ENCODE measurements at places on chromosomes 7 and 10.

DNA sequence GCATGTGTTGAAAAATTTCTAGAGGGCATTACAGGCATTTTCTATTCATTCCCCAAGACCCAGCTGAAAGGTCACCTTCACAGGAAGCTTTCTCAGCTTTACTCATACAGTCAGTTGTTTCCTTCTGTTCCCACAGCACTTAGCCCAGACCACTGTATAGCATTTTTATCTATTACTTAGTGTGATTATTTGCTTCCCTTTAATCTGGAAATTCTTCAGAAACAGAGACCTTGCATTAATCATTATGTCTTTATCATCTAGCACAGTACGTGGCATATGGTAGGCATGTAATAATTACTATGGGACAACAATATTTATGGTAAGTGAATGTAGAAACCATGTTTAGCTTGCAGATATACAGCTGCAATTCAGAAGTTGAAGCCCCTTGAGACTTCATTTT, 38.2 kb upstream of the CDK6 start:
- no peak for DNase-seq

DNA sequence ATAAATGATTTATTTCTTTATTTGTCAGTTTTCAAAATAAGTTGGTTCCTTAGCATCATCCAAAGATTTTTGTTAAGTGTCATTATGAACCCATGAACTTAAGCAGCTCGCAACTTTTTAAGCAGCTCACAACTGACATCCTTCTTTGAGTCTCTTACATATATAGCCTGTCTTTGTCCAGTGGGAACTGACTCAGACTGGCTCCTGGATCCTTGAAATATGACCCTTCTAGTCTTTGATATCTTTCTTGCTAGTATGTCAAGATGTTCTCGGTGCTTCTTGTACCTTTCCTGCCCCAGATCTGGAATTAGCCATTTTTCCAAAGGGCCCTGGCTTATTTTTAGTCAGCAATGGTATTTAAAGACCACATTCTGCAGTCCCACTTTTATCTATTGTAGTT, 53.9 kb upstream of the ARID5B start:
- no peak for DNase-seq

DNA sequence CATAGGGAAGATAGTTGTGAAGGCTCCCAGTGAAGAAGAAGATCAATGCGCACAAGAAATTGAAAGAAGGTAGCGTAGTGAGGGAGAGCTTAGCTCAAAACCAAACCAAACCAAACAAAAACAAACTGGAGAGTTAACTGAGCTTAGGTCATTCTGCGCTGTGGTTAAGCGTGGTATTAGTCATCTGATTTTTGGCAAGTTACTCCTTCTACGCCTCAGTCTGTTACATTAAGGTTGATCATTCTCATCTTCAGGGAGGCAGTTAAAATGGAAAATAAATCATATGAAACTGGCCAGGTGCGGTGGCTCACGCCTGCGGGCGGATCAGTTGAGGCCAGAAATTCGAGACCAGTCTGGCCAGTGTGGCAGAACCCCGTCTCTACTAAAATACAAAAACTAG, 259.7 kb downstream of the EXOC4 start:
- DNase-seq, result no peak

DNA sequence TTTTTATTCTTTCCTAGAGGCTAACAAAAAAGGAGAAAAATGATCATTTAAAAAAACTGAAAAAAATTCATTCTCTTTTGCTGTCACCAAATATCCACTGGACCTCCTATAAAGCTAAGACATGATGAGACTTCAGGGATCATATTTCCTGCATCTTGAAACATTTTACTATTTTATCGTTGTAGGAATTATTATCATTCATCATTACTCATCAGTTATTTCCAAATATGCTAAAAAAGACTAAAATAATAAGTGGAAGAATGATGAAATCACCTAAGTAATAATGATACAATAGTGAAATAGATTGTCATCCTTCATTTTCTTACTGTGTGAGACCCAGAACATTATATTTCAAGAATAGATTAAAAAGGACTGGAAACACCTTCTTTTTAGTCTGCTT, 28.3 kb downstream of the TAF3 start:
- no peak for DNase-seq

GRCh38 chr10:122504610-122504950, 43.2 kb downstream of the HTRA1 start:
- peak; percentile 55 for DNase-seq

DNA sequence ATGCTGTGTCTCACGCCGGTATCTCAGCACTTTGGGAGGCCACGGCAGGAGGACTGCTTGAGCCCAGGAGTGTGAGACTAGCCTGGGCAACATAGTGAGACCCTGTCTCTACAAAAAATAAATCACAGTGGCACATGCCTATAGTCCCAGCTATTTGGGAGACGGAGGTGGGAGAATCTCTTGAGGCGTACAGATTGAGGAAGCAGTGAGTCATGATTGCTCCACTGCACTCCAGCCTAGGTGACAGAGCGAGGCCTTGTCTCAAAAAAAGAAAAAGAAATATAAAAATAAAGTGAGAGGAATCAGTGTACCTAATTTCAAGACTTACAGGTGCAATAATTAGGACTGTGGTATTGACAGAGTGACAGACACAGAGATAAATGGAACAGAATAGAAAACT, 23.9 kb downstream of the SLC25A40 start:
- DNase-seq, result no peak

DNA sequence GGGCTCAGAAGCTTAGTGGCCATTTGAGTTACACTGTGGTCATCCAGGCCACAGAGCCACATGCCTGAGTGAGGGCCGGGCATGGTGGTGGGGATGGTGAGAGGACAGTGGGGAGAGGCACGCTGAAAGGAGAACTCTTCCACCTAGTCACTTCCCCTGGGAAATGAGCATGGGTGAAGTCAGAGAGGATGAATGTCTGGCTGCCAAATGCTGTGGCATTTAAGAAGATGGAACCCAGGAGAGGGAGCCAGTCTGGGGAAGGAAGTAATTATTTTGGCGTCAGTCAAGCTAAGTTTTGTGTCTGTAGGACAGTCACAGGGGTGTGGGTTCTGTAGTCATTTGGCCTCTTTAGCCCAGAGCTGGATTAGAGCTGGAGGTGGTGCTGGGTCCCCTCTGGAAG, 86.0 kb upstream of the PODXL start:
- no peak for DNase-seq

DNA sequence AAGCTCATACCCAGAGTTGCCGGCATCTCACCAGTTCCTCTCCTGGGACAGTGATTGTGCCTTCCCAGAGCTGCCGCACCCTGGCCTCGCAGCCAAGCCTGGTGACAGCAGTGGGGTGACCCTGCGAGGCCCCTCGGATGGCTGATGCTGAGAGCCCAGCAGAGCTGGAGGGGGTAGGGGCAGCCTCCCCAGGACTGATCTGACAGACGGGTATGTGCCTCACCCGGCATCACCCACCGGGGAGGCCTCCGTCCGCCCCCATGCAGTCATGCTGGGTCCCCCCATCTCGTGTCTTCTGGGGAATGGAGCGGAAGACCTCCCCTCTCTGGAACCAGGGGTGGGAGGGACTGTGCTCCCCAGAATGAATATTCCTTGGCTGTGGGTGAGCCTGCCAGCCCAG, 82.3 kb downstream of the LHPP start:
- no peak for DNase-seq

DNA sequence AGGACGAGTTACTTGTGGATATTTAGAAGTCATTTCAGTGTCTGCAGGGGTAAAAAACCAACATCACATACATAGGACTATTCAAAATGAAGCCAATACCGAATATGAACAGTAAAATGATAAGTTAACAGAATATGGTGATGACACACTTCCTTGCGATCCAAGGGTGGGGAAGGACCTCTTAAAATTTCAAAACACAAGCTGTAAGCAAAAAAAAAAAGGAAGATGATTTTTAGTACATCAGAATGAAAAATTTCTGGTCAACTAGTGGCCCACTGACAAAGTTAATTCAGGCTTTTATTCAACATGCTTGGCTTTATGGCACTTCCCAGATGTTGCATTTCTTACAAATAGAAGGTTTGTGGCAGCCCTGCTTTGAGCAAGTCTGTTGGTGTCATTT, 19.0 kb upstream of the GALNTL5 start:
- no peak for DNase-seq

GRCh38 chr7:1229956-1230355, 2.7 kb upstream of the UNCX start:
- DNase-seq, result no peak

DNA sequence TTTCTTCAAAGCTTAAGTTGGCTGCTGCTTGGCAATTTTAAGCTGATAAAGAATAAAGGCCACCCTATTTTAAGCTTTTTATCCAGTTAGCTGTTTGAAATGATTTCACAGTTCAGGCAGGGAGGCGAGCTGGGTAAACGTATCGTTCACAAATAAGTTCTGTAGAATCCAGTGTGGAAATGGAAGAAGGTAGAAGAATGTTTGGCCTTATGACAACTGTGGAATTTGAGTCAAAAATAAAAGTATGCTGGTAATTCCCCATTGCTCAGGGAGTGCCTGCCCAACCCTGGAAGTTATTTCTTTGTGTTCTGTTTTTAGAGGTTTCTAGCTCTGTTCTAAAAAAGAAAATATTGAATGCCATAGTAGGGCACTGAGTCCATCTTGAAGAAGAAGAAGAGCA, 113.1 kb downstream of the ARL4A start:
- no peak for DNase-seq

GRCh38 chr10:79377557-79378382, 30.5 kb downstream of the PPIF start:
- DNase-seq, result no peak

DNA sequence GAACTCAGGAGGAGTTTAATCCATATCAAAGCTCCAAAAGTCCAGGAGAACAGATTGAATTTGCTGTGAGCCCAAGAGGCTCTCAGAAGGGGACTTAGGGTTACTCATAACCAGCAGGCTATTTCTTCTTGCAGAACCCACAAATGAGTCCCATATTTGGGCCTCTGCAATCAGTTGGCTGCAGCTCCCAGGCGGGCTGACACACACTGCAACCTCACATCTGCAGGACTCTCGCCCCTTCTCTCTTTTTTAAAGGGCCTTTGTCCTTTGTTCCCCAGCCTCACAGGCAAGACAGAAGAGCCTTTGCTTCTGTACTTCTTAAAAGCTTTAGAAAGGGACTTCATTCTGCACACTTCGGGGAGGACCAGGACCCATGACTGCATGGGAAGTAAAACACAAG, 26.7 kb downstream of the CREB3L2 start:
- DNase-seq, result no peak

DNA sequence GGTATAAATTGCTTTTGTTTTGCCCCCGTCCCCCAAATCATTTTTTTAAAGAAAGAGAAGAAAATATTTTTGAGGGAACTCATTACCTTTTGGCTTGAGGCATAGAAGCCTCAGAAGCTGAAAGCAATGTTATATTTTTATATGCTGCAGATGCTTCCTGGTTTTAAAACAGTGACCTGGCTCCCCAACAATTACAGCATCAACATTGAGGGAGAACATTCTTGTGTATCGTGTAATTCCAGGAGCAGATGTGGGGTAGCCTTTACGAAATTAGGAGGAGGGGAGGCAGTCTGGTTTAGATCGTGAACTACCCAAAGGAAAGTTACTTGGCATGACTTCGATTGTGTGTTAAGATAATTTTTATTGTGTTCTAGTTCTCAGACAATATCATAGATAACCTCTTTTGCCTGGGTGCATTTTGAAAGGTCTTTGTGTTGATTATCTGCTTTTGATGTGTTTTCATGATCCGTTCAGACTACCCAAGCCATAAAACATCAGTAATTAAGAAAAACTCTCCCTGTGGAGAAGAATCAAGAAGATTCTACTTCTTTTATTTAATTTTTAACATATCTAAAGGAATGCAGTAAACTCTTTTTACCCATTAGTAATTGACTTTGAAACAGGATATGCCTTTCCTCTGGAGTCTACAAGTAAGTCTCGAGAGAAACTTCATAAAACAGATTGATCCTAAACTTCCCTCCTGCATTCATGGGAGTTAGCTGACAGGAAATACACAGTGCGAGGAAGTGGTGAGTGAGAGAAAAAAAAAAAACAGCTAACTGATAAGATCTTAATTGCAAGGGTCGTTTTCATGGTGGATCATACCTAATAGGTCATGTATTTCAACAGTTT, 141.4 kb downstream of the KIAA1217 start:
- DNase-seq, result no peak

GRCh38 chr7:16235147-16236114, 185.9 kb downstream of the CRPPA start:
- DNase-seq, result no peak

DNA sequence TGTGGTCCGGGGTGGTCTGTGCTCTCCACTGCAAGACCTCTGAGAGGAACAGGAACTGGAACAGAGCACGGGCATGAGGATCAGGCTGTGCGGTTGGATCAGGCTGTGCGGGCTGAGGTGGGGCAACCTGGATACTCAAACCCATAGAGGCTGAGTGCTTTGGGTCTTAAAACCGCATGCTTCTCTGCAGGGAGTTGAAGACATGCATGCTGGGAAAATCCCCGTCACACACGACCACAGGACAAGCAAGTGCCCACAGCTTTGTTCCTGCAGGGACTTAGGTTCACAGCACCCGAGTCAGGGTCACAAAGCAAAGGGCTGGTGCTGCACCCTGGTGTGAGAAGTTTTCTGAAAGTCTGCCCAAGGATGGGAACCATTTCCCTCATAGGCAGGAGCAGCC, 221.2 kb downstream of the ZMYND11 start:
- no peak for DNase-seq

DNA sequence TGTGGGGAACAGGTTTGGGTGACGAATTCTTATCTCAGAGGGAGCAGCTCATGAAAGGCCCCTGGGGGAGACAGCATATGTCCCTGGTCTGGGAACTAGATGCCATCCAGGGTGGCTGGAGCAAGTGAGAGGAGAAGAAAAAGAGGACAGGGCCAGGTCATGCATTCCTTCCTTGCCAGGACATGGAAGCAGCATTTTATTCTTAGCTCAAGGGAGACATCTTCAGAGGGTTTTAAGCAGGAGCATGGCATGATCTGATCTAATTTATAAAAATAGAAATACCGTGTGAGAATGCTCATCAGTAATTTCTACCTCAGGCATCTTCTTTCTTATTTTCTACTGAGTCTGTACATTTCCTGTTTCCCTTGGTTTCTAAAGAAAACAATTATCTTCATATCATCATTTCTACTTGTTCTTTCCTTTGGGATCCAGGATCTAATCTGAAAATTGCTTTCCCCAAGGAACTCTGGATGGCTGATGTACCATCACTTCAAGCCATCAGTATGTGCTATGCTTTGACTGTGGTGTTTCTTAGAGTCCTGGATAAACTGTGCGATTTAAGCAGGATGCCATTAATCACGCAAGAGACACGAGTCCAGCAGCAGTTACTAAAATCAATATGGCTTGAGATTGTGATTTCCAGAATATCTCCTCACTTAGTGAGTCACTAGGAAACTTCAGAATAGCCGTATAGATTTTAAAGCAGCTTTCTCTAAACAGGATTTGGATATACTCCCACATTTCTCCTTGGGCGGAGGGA, 386.2 kb downstream of the GALNT17 start:
- no peak for DNase-seq

DNA sequence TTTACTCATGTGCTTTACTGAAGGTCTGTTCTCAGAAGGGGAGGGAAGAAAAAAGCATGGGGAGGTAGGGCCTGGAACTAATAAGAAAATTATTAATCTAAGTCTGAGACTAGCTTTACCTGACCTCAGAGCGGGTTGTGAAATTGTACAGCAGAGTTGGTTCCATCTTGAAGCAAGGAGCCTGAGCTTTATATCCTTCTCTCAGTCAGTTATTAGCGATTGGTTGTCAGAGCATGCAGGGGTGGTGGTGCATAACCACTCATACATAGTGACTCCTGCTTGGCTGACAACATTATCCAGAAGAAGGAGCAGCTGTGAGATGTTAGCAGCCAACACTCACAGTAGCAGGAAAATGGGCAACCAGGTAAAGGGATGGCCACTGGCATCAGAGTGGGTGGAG, 976.3 kb upstream of the LRRTM3 start:
- DNase-seq, result no peak
